Activated CD8-positive, alpha-beta memory T cell treated with anti-CD3 and anti-CD28 coated beads, Interleukin-2, amount 10 ng/mL, durations not matched to agents 7 days and 5 days (primary cell): ENCODE measurements at places on chromosomes 3 and 15. TPM values are rescaled to one million over a fixed set of nuclear protein-coding genes. Genes with fewer than 3 reads are reported as not detected.
A peak's percentile ranks its signal among the peaks of the same experiment; 100 is the strongest.

Gene COLQ
- 4.7 TPM for total RNA-seq

Gene OR5AC2
- not detected for total RNA-seq

Gene CYB561D2
- total RNA-seq: 35.1 TPM

- H3K4me3 ChIP-seq: peak overlapping the region; percentile 72
- H3K36me3 ChIP-seq: peaks cover 38% of the 10 kb centered on the region
- H3K4me1 ChIP-seq: peaks cover 100% of the 10 kb centered on the region
- H3K27ac ChIP-seq: peak overlapping the region; percentile 100
- no peaks in the 10 kb centered on the region for H3K27me3 ChIP-seq
These were observed 33.1 kb downstream of the KLF13 start for GRCh38 chr15:31359702-31360111.

DNA sequence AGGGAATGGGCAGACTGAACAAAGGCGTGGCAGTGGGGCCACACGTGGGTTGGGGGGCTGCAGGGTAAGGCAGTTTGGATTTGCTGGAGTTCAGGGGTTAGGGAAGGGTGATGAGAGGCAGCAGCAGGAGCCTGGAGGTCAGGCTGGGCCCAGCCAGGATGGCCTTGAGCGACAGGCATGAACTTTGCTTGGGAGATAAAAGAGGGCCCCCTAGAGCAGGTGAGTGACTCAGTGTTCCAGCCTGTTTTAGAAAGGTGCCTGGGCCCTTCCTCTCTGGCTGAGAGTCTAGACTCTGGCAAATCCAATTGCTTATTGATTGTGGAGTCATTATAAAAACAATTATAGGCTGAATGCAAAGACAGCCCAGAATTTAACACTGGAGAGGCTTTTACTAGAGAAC lies 75.1 kb downstream of the RAB11A start:
- H3K4me1 ChIP-seq: peaks cover 26% of the 10 kb centered on the region
- peaks cover 35% of the 10 kb centered on the region for H3K27me3 ChIP-seq
- H3K36me3 ChIP-seq: no peaks in the 10 kb centered on the region
- DNase-seq: no peak
- no peak overlapping the region for H3K27ac ChIP-seq
- no peak overlapping the region for H3K4me3 ChIP-seq

GRCh38 chr3:37766797-37767776 lies 94.6 kb upstream of the CTDSPL start:
- H3K4me1 ChIP-seq: peaks cover 3% of the 10 kb centered on the region
- no peaks in the 10 kb centered on the region for H3K36me3 ChIP-seq
- no peak overlapping the region for H3K4me3 ChIP-seq
- DNase-seq: no peak
- H3K27ac ChIP-seq: no peak overlapping the region

GRCh38 chr3:193656445-193656844 lies 63.4 kb downstream of the OPA1 start:
- no peaks in the 10 kb centered on the region for H3K4me1 ChIP-seq
- H3K27ac ChIP-seq: no peak overlapping the region
- no peak for DNase-seq
- peaks cover 26% of the 10 kb centered on the region for H3K36me3 ChIP-seq

DNA sequence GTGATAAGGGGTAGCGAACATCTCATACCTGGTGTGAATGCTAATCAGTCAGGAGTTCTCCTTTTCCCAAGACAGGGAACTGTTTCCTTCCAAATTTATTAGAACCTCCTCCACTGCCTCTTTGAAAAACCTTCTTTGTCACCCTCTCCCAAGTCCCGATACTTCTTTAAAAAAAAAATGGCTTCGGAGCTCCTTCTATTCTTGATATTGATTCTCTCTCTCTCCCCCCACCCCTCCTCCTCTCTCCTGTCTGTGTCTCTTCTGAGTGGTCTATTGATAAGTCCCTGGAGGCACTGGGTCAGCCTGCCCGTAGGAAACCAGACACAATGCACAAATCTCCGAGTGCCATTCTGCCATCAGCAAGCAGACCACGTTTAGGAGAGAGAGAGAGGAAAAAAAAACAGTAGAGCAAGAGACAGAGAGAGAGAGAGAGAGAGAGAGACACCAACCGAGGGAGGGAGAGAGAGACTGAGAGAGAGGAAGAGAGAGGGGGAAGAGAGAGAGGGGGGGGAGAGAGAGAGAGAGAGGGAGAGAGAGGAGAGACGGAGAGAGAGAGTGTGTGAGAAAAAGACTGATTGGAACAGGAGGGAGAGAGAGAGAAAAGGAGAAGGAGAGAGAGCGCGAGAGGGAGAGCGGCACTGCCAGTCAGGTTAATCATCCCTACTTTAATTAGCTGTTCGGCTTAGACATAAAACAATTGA lies 160.9 kb downstream of the TIGIT start:
- H3K4me3 ChIP-seq: no peak overlapping the region
- H3K4me1 ChIP-seq: peaks cover 2% of the 10 kb centered on the region
- DNase-seq: no peak
- no peaks in the 10 kb centered on the region for H3K36me3 ChIP-seq

DNA sequence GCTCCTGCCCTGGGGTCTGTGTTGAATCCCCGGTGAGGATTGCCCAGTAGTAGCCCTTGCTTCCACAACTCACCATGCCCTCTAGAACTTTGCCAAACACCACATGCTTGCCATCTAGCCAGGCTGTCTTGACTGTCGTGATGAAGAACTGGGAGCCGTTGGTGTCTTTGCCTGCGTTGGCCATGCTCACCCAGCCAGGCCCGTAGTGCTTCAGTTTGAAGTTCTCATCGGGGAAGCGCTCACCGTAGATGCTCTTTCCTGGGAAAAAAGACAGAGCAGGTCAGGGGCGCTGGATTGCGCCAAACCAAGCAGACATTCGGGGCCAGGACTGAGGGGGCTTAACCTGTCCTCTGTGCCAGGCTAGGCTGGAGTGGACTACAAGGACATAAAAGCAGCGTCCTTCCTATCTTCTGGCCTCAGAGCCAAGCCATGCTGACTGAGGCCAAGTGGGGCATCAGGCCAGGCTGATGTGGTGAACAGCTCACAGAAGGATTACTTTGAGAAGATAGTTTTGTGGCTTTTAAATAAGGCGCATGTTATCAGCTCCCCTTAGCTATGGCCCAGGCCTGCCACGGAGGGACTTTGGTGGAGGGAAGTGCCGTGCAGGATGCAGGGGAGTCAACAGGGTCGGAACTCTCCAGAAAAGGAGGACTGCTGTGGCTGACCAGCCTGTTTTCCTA lies 5.3 kb downstream of the SNX22 start:
- H3K27me3 ChIP-seq: peaks cover 11% of the 10 kb centered on the region
- peaks cover 38% of the 10 kb centered on the region for H3K4me1 ChIP-seq
- H3K27ac ChIP-seq: no peak overlapping the region
- no peak for DNase-seq

- no peaks in the 10 kb centered on the region for H3K4me1 ChIP-seq
- H3K27ac ChIP-seq: no peak overlapping the region
- no peaks in the 10 kb centered on the region for H3K36me3 ChIP-seq
- no peaks in the 10 kb centered on the region for H3K27me3 ChIP-seq
- no peak for DNase-seq
These were observed 396.2 kb upstream of the CDIN1 start for GRCh38 chr15:36183201-36183600.

DNA sequence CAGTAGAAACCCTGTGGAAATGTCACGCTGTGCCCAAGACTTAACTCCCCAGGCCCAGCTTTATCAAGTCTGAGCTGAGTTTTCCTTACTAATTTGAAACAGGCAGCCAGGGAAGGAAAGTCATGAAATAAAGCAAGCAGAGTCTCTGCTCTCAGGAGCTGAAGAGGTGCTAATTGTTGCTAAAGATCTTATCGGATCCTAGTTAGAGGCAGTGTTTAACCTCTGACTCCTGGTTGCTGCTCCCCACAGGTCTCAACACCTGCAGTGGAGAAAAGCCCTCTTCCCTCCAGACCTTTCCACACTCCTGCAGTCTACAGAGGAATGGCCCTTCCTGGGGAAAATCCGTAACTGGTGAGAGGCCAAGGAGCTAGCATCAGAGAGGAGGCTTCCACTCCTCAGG lies 628.2 kb downstream of the NTRK3 start:
- no peaks in the 10 kb centered on the region for H3K4me1 ChIP-seq
- H3K27me3 ChIP-seq: no peaks in the 10 kb centered on the region
- H3K36me3 ChIP-seq: no peaks in the 10 kb centered on the region
- H3K4me3 ChIP-seq: no peak overlapping the region
- H3K27ac ChIP-seq: no peak overlapping the region
- no peak for DNase-seq

DNA sequence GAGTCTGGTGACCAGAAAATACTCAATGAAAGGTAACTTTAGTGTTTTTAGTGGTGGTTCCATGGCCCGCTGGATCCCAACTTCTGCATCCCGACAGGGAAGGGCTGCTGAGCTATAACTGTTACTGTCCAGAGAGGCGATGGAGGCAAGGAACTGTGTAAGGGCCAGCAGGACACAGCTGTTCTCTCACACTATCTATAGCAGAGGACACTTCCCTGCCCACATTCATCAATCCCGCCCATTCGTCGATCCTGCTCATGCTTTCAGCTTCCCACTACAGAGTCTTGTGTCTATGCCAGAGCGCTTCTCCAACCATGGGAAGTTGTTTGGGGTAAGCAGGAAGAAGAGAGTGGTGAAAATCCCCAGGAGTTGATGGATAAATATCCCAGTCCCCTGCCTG lies 8.4 kb downstream of the COLQ start:
- H3K27ac ChIP-seq: no peak overlapping the region
- no peak for DNase-seq
- no peaks in the 10 kb centered on the region for H3K36me3 ChIP-seq
- H3K4me3 ChIP-seq: no peak overlapping the region
- no peaks in the 10 kb centered on the region for H3K27me3 ChIP-seq
- no peaks in the 10 kb centered on the region for H3K4me1 ChIP-seq

GRCh38 chr15:100516643-100517512 lies 11.9 kb downstream of the CERS3 start:
- H3K4me1 ChIP-seq: peaks cover 14% of the 10 kb centered on the region
- DNase-seq: no peak
- no peaks in the 10 kb centered on the region for H3K27me3 ChIP-seq
- H3K36me3 ChIP-seq: no peaks in the 10 kb centered on the region
- H3K27ac ChIP-seq: no peak overlapping the region

- H3K4me1 ChIP-seq: no peaks in the 10 kb centered on the region
- no peaks in the 10 kb centered on the region for H3K27me3 ChIP-seq
- H3K36me3 ChIP-seq: no peaks in the 10 kb centered on the region
These were observed 296.1 kb downstream of the LSAMP start for GRCh38 chr3:116148881-116149851.

- no peak overlapping the region for H3K4me3 ChIP-seq
- H3K36me3 ChIP-seq: no peaks in the 10 kb centered on the region
- no peak for DNase-seq
- H3K27ac ChIP-seq: no peak overlapping the region
- H3K27me3 ChIP-seq: no peaks in the 10 kb centered on the region
- H3K4me1 ChIP-seq: no peaks in the 10 kb centered on the region
These were observed 800.8 kb downstream of the TUSC7 start for GRCh38 chr3:117510396-117510795.

DNA sequence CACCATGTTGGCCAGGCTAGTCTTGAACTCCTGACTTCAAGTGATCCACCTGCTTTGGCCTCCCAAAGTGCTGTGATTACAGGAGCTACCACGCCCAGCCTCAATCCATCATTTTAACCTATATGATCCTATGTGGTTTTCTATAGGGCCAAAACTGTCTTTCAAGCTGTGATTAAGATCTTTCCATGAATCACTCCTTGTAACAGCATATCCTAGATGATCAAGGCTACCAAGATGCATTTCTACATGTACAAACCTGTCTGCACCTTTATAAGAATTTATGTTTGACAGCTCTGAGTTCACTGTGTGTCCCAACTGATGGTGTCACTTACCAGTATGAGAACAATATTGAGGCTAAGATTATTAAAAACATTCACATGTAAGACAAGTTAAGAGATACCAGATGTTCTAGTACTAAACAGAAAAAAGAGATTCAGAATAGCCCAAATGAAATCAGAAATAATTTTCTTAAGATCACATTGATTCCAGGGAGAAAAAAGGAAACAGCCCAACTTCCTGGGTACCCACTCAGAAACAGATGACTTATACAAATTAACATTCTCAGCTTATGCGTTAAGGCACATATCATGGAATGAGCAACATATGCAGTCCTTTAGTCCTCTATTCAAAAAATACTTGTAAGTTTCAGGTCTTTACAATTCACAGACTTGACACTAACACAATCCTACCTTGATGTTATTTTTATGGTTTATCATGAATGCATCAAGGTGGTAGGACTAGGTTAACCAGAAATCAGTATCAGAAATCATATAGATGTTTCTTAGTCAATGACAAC lies 24.8 kb upstream of the PPIB start:
- no peaks in the 10 kb centered on the region for H3K27me3 ChIP-seq
- H3K27ac ChIP-seq: peak overlapping the region; percentile 88
- DNase-seq: no peak
- peaks cover 23% of the 10 kb centered on the region for H3K4me1 ChIP-seq
- peaks cover 27% of the 10 kb centered on the region for H3K36me3 ChIP-seq
